Smooth muscle cell of the coronary artery (primary cell): ENCODE measurements at places on chromosomes 2 and 18. TPM values are rescaled to one million over a fixed set of nuclear protein-coding genes. Genes with fewer than 3 reads are reported as not detected.

CLIP4 gene
- total RNA-seq, result 41.3 and 80.7 TPM in 2 replicates

FAM110C gene
- under 0.01 TPM in 1 of 2 replicates, not detected in the other for total RNA-seq

TEX44 gene
- not detected in 2 replicates for total RNA-seq

CYP26B1 gene
- total RNA-seq, result 0.45 and 2.9 TPM in 2 replicates

NRP2 gene
- total RNA-seq, result 6.2 and 33.8 TPM in 2 replicates

RGPD3 gene
- under 0.01 and 0.15 TPM in 2 replicates for total RNA-seq

ABCB11 gene
- not detected in 2 replicates for total RNA-seq

NGEF gene
- under 0.01 and 0.38 TPM in 2 replicates for total RNA-seq

CTAGE1 gene
- total RNA-seq, result 0.15 TPM in 1 of 2 replicates, not detected in the other

CHRND gene
- not detected in 2 replicates for total RNA-seq

RETSAT gene
- total RNA-seq, result 48.9 and 62.6 TPM in 2 replicates

GAL3ST2 gene
- total RNA-seq, result 0.23 TPM in 1 of 2 replicates, not detected in the other

ACTG2 gene
- total RNA-seq, result 0.35 and 0.60 TPM in 2 replicates

SCN9A gene
- total RNA-seq, result 0.83 and 2.6 TPM in 2 replicates

MREG gene
- 1.5 and 7.3 TPM in 2 replicates for total RNA-seq

MDH1B gene
- 0.82 and 0.83 TPM in 2 replicates for total RNA-seq

AGXT gene
- not detected in 2 replicates for total RNA-seq

GALR1 gene
- under 0.01 TPM in 1 of 2 replicates, not detected in the other for total RNA-seq

SCN1A gene
- total RNA-seq, result 1.1 TPM in 1 of 2 replicates, not detected in the other

LAMA3 gene
- total RNA-seq, result 0.60 and 17.4 TPM in 2 replicates

RTTN gene
- 9.5 and 10.2 TPM in 2 replicates for total RNA-seq

TMEM163 gene
- 0.08 TPM in 1 of 2 replicates, not detected in the other for total RNA-seq

SPP2 gene
- not detected in 2 replicates for total RNA-seq

MYO7B gene
- total RNA-seq, result 0.23 TPM in 1 of 2 replicates, not detected in the other

SERPINB11 gene
- total RNA-seq, result 0.12 TPM in 1 of 2 replicates, not detected in the other

GYPC gene
- total RNA-seq, result 62.5 and 189 TPM in 2 replicates

RAB6C gene
- total RNA-seq, result not detected in 2 replicates

PAIP2B gene
- total RNA-seq, result 0.45 and 0.47 TPM in 2 replicates

CROCC2 gene
- 0.12 TPM in 1 of 2 replicates, not detected in the other for total RNA-seq

DNAH7 gene
- 0.53 and 0.94 TPM in 2 replicates for total RNA-seq

PFN4 gene
- total RNA-seq, result 0.60 TPM in 1 of 2 replicates, not detected in the other

LYPD1 gene
- 0.59 and 256 TPM in 2 replicates for total RNA-seq

RAX gene
- not detected in 2 replicates for total RNA-seq

AMER3 gene
- not detected in 2 replicates for total RNA-seq

OR6B3 gene
- total RNA-seq, result not detected in 2 replicates

SPEG gene
- total RNA-seq, result 9.1 and 9.4 TPM in 2 replicates

SERPINB12 gene
- not detected in 2 replicates for total RNA-seq

HTR2B gene
- total RNA-seq, result 14.8 and 35.6 TPM in 2 replicates

AMMECR1L gene
- 13.3 and 13.9 TPM in 2 replicates for total RNA-seq

PKDCC gene
- 28.9 and 147 TPM in 2 replicates for total RNA-seq

ABCG8 gene
- not detected in 2 replicates for total RNA-seq

ANKRD62 gene
- not detected in 2 replicates for total RNA-seq

XDH gene
- 0.12 and 0.15 TPM in 2 replicates for total RNA-seq

NTSR2 gene
- not detected in 2 replicates for total RNA-seq

PTH2R gene
- 0.08 TPM in 1 of 2 replicates, not detected in the other for total RNA-seq

IGFBP5 gene
- 68.3 and 246 TPM in 2 replicates for total RNA-seq

POTEF gene
- total RNA-seq, result not detected in 2 replicates

POLR1A gene
- 10.6 and 20.6 TPM in 2 replicates for total RNA-seq

POMC gene
- total RNA-seq, result 0.15 and 0.59 TPM in 2 replicates

TIA1 gene
- 123 and 126 TPM in 2 replicates for total RNA-seq

FLACC1 gene
- total RNA-seq, result 0.60 and 1.2 TPM in 2 replicates

DNPEP gene
- total RNA-seq, result 54.2 and 75.5 TPM in 2 replicates

PRSS56 gene
- total RNA-seq, result not detected in 2 replicates

WDR54 gene
- 31.8 and 40.5 TPM in 2 replicates for total RNA-seq

INHBB gene
- 0.08 and 0.70 TPM in 2 replicates for total RNA-seq
